MCF 10A (cell line): ENCODE measurements at places on chromosomes 7 and 10. TPM values are rescaled to one million over a fixed set of nuclear protein-coding genes. Genes with fewer than 3 reads are reported as not detected.

Gene CTAGE4
- total RNA-seq, result 23.2 and 26.0 TPM in 2 replicates

Gene RTKN2
- 1.6 and 2.6 TPM in 2 replicates for total RNA-seq

Gene PDZD7
- 0.27 and 0.58 TPM in 2 replicates for total RNA-seq

Gene MYL10
- total RNA-seq, result not detected in 2 replicates

Gene AKR1D1
- total RNA-seq, result not detected in 2 replicates

Gene IFIT1B
- not detected in 2 replicates for total RNA-seq

Gene PTPRE
- total RNA-seq, result 21.8 and 34.6 TPM in 2 replicates

Gene ADAM12
- 2.2 and 3.1 TPM in 2 replicates for total RNA-seq

Gene OGDHL
- total RNA-seq, result 0.22 and 0.28 TPM in 2 replicates

Gene FOXI2
- total RNA-seq, result not detected in 2 replicates

Gene IL15RA
- 6.0 and 7.9 TPM in 2 replicates for total RNA-seq

Gene ZDHHC16
- 44.9 and 48.0 TPM in 2 replicates for total RNA-seq

Gene LRRD1
- not detected in 2 replicates for total RNA-seq

Gene MEOX2
- not detected in 2 replicates for total RNA-seq

Gene GBX1
- total RNA-seq, result not detected in 2 replicates

Gene TDRD1
- not detected in 2 replicates for total RNA-seq

Gene GDF10
- not detected in 2 replicates for total RNA-seq

Gene PRKG1
- 0.09 and 0.10 TPM in 2 replicates for total RNA-seq

Gene TUBB8
- total RNA-seq, result not detected in 2 replicates

Gene TMEM236
- 0.09 and 0.37 TPM in 2 replicates for total RNA-seq

Gene GNGT1
- not detected in 2 replicates for total RNA-seq

Gene CYP2W1
- total RNA-seq, result not detected in 2 replicates

Gene STK31
- total RNA-seq, result not detected in 2 replicates

Gene TIMM23
- total RNA-seq, result 85.2 and 89.9 TPM in 2 replicates

Gene C7orf57
- 0.37 and 0.52 TPM in 2 replicates for total RNA-seq

Gene AKR1C3
- 22.0 and 22.9 TPM in 2 replicates for total RNA-seq

Gene PGAM2
- total RNA-seq, result not detected in 2 replicates

Gene KNDC1
- total RNA-seq, result 2.1 and 2.4 TPM in 2 replicates

Gene PTN
- total RNA-seq, result 0.26 TPM in 1 of 2 replicates, not detected in the other

Gene HMX2
- not detected in 2 replicates for total RNA-seq

Gene MYOZ1
- not detected in 2 replicates for total RNA-seq

Gene DCLRE1C
- total RNA-seq, result 10.3 and 11.5 TPM in 2 replicates

Gene EPHB6
- total RNA-seq, result 0.79 and 1.4 TPM in 2 replicates

Gene PTPRN2
- 4.0 and 4.5 TPM in 2 replicates for total RNA-seq

Gene OR13A1
- total RNA-seq, result not detected in 2 replicates

Gene BEND7
- 12.4 and 17.2 TPM in 2 replicates for total RNA-seq

Gene MRPL43
- 63.4 and 64.8 TPM in 2 replicates for total RNA-seq

Gene MSMB
- total RNA-seq, result not detected in 2 replicates

Gene SEMA3E
- total RNA-seq, result 0.29 and 0.51 TPM in 2 replicates

Gene LIPN
- not detected in 2 replicates for total RNA-seq

Gene SVOPL
- not detected in 2 replicates for total RNA-seq

Gene PTF1A
- total RNA-seq, result not detected in 2 replicates

Gene PRKAR2B
- total RNA-seq, result 0.15 TPM in 1 of 2 replicates, not detected in the other

Gene RRP12
- total RNA-seq, result 66.1 and 86.7 TPM in 2 replicates

Gene CALCR
- not detected in 2 replicates for total RNA-seq
